ENCODE measurements at places on chromosomes 13 and 19. TPM values are rescaled to one million over a fixed set of nuclear protein-coding genes. Genes with fewer than 3 reads are reported as not detected.

GRCh38 chr19:17718550-17718946 is 732 bp upstream of the MAP1S start:
- no peak for DNase-seq

DNA sequence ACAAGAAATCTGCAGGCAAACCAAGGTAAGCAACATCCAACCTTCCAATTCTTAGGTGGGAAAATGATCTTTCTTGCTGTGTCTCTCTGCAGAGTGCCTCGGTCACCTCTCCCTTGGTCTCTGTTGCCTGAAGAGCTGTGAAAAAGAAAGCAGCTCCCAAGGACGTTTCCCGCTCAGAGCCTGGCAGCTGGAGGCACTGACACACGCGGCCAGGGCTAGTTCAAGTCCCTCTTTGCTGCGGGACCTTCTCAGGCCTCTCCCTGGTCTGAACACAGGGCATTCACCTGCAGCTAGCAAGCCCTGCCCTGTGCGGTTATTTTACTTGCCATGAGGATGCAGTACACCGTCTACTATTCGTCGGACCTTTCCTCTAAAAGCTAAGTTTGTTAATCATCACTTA is 3.8 kb downstream of the MED26 start:
- DNase-seq = no peak

Gene ZNF709
- 1.9 TPM for total RNA-seq

Gene SOX1
- not detected for total RNA-seq

Gene GPR183
- 19.5 TPM for total RNA-seq

Gene ANKRD10
- 120 TPM for total RNA-seq

All from activated CD8-positive, alpha-beta memory T cell treated with anti-CD3 and anti-CD28 coated beads, Interleukin-2, amount 10 ng/mL, durations not matched to agents 7 days and 5 days (primary cell).